D721Med (cell line): ENCODE measurements at places on chromosomes 5 and 9.
A peak's percentile ranks its signal among the peaks of the same experiment; 100 is the strongest.

GRCh38 chr5:42912184-42912798, 100.6 kb upstream of the SELENOP start:
- DNase-seq = no peak

- DNase-seq = no peak
These were observed 5.4 kb upstream of the DOCK8 start for GRCh38 chr9:209143-209758.

- DNase-seq = no peak
These were observed 346.7 kb downstream of the EFNA5 start for GRCh38 chr5:107324071-107324470.

- peak; percentile 25 for DNase-seq
These were observed 25.3 kb downstream of the ZDHHC11B start for GRCh38 chr5:759111-759751.

GRCh38 chr9:121439016-121439415, 60.6 kb downstream of the GGTA1 start:
- DNase-seq = no peak

GRCh38 chr5:32298059-32298415, 14.7 kb downstream of the MTMR12 start:
- DNase-seq = no peak

DNA sequence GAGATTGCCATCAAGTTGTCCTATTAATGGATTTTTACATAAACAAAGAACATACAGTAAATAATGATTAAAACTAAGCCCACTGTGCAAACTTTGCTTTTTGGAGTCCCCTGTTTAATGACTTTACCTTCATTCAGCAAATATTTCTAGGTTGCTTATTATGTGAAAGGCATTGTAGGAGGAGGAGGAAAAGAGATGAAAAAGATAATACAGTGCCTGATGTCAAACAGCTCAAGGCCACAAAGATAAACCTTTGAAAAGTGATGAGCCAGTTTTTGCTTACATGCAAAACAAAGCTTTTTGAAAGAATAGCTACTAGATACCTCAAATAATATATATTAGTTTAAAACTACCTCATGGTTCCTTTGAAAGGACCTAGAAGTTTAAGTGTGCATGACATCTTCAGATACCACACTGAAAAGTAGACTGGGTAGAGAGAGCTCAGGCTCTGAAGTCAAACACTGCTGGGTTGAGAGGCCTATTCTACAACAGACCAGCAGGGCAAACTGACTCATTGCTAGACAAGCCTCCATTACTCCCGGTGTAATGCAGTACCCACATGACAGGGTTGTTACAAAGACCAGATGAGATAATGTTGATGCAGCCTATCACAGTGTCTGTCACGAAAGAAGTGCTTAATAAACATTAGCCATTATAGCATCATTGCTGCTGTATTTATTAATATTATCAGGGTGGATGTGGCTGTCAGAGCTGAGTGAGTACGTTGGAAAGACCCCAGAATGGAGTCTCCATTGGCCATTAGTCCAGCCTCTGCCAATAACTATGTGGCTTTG, 11.8 kb downstream of the DEPDC1B start:
- DNase-seq = no peak

DNA sequence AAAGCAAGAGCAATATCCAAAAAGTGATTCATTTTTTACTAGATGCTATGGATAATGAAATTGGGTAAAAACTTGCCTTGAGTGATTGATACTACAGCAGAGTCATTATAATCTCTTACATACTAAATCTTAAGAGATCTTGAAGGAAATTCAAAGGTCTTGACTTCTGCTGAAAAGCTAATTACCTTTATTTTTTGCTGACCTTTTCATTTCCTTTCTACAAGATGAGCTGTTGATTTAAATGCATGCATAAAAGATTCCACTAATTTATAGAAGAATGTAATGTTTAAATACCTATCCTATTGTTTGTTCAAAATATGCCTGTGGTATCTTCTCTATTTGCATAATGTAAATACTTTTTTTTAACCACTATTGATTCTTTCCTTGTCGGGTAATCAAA, 27.2 kb downstream of the RORB start:
- no peak for DNase-seq

DNA sequence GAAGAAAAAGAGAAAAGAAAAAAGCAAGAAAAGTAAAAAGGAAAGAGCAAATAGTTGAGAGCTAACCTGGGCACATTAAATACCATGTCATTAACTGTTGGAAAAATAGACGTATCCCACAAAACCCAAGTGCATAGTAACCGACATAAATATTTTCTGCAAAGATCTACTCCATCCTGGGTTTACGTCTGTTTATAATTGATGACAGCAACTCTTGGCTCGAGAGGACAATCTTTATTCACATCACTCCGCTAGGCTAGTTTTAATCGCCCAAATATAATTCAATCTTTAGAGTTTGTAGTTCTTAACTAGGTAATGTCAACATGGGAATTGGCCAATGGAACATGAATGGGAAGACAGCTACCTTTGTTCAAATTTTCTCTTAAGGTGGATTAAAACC, 321.7 kb upstream of the TNC start:
- DNase-seq = no peak

DNA sequence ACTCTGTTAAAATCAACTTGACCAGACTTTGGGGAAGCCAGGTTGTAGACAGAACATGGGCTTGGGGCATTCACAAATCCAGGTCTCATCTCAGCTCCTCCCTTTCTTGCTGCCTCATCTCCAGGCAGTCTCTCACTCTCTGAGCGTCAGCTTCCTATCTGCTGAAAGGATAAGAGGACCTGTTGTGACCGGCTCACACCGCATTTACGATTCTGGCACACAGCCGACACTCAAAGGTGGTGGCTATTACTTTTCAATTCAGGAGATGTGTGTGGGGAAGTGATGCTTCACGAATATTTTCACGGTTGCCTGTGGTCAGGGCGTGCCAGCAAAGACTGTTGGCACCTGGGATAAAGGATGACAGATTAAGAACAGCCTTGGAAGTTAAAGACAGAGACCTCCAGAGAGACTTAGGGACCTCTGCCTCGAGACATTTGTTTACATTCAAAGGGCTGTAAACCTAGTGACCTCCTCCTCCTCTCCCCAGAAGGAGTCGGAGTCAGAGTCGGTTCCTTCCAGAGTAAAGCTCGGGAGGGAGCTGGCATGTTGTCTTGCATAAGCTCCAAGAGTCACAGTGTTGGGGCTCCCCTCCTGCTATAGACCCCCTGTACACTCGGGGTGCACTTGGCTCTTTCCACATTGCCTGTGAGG, 83.2 kb downstream of the AK8 start:
- DNase-seq = no peak

GRCh38 chr5:135864503-135865435, 30.3 kb downstream of the SLC25A48 start:
- DNase-seq = no peak

- no peak for DNase-seq
These were observed 14.1 kb upstream of the LRRC19 start for GRCh38 chr9:27019589-27019988.

DNA sequence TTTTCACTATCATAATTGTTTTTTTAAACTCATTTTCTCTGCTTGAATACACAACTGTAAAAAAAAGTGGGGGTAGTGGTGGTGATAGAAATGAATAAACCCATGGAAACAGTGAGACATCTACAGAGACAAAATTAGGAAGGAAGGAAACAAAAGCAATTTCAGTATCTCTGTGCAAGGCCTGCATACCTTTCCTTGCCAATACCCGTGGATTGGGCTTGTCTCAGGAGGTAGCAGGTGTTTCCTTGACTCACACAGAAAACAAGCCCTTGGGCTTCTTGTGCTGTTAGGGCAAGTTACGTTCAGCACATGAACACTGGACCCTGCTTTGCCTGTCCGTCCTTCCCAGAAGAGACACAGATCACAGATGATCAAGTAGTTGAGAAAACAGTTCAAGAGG, 372.2 kb downstream of the ZSWIM6 start:
- DNase-seq = no peak

DNA sequence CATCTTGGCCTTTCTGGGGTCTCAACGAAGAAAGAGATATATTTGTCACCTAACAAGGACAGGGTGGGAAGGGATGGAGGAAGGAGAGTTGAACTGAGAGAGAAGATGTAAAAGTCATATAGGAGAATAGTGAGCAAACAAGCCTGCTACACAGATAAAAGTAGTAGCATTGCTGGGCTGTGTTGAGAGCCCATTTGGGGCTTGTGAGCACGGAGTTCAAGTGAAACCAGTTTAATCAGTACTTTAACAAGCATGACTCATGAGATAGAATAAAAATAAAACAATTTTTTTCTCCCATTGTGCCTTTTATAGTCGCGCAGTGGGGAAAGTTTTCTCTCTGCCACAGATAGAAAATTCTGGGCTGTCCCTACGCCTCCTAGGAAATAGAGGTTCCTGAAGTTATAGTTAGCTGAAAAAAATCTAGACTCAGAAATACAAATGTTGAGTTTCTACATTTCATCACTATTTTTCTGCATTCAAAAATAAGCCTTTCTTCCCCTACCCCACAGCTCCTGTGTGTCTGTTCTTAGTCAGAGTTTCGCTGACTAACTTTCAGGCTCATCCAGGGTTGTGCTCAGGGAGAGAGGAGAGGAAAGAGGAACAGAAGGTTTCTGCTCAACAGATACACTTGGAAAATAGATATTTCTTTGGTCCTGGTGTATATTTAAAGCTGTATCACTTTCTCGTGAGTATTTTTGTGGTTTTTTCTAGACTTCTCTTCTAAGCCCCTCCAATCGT, 395.8 kb upstream of the ADAMTSL1 start:
- DNase-seq = no peak

DNA sequence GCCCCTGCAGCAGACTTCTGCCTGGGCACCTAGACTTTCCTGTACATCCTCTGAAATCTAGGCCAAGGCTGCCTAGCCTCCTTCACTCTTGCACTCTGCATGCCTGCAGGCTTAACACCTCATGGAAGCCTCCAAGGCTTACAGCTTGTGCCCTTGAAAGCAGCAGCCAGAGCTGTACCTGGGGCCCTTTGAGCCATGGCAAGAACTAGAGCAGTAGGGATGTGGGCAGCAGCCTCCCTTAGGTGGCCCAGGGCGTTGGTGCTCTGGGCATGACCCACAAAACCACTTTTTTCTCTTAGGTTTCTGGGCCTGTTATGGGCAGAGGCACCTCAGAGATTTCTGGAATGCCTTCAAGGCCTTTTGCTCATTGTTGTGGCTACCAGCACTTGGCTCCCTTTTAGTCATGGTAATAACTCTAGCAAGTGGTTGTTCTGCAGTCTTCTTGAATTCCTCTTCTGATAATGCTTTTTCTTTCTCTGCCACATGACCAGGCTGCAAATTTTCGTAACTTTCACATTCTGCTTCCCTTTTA, 606.2 kb downstream of the TLE4 start:
- DNase-seq = no peak

DNA sequence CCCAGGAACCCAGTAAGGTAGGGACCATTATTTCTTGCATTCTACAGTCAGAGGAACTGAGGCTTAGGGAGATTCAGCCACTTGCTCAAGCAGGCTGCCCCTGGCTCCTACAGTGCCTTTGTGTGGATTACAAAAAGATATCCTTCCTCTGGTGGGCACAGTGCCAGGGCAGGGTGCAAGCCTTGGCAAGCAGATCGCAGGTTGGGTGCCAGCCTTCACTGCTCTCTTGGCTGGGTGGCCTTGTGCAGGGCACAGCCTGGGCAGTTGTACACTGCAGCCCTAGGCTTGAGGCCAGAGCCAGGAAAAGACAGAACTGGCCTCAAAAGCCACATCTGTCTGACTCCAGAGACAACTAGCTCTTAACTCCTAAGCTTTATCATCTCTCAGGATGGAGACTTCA, 15.0 kb downstream of the DOCK2 start:
- no peak for DNase-seq

DNA sequence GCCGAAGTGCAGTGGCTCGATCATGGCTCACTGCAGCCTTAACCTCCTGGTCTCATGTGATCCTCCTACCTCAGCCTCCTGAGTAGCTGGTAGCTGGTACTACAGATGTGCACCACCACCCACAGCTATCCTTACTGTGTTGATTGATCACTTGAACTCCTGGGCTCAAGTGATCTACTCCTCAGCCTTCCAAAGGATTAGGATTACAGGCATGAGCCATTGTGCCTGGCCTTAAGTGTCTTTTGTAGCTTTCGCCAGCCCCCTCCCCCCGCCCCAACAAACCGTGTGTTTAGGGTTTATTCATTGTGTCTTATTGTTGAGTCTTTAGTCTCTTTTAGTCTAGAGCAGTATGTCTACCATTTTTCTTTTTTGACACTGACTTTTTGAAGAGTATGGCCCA, 33.1 kb downstream of the SPIN1 start:
- no peak for DNase-seq

- DNase-seq = no peak
These were observed 59.5 kb downstream of the COL27A1 start for GRCh38 chr9:114214686-114215414.

DNA sequence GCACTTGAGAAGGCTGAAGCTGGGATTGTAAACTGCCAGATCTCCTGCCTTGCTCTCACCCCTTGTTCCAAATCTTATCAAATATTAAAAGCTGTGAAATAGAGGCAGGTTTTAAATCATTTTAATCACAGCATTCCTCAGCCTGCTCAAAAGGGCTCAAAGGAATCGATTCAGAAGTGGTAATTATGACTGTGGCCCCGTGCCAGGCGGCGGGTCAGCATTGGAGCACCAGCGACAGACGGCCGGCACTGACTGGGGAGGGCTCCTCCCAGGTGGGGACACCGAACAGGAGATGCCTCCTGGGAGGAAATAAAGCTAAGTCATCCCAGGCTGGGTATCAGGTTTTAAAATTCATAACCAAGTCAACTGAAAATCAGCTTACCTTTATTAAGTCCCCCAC, 66.7 kb downstream of the KCNIP1 start:
- DNase-seq = no peak

DNA sequence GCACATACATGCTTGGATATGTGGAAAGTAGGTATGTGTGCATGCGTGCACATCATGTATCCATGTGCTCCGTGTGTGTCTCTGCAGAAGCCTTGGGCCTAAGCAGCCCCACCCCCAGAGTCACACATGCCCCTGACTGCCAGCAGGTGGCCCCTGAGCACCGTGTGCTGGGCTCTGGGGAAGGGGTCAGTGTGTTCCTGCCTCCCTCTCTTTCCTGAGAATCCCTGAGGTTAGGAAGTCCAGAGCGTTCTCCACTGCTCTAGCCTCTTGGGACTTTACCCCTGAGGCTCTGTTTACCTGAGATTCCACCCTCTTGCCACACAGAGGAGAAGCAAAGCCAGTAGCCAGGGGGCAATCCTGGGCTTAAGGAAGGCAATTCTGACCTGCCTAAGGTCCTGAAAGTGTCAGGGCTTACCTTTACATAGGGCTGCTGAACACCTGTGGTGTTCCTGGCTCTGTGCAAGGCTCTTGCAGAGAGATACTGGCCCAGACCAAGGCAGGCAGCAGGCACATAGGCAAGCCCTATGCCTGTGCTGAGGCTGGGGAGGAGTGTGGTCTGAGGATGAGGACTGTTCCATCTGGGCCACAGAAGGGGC, 207.3 kb downstream of the TMEM38B start:
- peak; percentile 65 for DNase-seq

DNA sequence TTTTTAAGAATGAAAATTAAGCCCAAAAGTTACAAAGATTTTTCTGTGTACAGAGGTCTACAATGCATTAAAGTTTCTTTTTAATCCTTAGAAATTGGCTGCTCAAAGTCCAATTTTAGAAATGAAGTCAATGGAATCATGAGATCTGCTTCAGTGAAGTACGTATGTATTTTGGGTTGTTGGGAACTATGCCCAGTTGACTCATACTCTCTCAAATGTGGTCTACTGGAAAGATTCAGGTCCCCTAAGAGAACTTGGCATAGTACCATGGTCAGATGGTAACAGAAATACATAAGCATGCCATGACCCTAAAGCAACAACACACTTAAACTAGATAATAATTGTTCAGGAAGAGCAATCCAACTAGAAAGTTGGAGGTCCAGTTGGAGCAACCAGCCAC, 23.0 kb downstream of the FBLL1 start:
- DNase-seq = no peak

GRCh38 chr9:6105738-6106137, 90.3 kb upstream of the RANBP6 start:
- no peak for DNase-seq
